ENCODE measurements at places on chromosomes 1 and 21.

- DNase-seq: no peak
- H3K27me3 ChIP-seq: no peaks in the 10 kb centered on the region
- H3K4me1 ChIP-seq: peaks cover 20% of the 10 kb centered on the region
Measured at GRCh38 chr1:102071451-102071850, 74.7 kb upstream of the OLFM3 start.

DNA sequence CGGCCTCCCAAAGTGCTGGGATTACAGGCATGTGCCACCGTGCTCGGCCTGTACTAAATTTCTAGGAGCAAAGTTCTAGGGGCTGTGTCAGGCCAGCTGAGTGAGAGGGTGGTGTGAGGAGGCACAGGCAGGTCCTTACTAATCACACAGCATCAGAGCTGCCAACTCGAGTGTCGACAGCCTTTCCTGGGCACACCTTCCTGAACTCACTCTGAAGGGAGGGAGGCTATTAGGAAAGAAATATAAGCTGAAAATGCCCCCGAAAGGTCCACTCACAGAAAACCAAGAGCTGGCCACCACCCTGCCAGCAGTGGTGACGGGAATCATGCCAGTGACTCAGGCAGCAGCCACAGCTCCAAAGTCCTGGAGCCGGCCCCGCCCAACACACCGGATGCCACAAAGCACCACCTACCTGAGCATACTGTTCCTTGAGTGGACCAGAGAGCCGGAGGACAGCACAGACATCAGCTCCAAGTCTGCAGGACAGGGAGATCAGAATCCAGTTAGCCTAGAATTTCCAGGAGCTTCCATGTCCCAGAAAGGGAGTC, 4.5 kb downstream of the PMVK start:
- no peaks in the 10 kb centered on the region for H3K27me3 ChIP-seq
- no peak for DNase-seq
- H3K36me3 ChIP-seq: peaks cover 20% of the 10 kb centered on the region
- peaks cover 4% of the 10 kb centered on the region for H3K4me1 ChIP-seq

- H3K36me3 ChIP-seq: no peaks in the 10 kb centered on the region
- peaks cover 2% of the 10 kb centered on the region for H3K4me1 ChIP-seq
- H3K4me3 ChIP-seq: no peak overlapping the region
- peaks cover 43% of the 10 kb centered on the region for H3K27me3 ChIP-seq
Measured at GRCh38 chr1:206111271-206111927, 5.8 kb downstream of the AVPR1B start.

DNA sequence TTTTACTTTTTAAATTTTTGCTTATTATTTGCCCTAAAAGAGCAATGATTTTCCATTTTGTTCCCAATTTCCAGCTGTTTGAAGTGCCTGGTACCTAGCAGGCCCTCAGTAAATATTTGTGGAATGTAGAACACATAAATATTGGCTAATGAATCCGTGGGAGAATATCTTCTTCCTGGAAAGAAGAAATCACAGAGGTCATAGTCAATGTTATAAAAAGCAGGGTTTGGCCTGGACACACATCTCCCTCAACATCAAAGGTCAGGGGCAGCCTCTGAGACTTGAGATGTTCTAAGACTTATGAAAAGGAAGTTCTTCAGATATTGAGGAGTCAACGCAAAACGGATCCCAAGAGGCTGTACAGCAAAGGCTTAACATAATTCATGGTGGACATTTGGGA, 358.1 kb downstream of the HHAT start:
- H3K27ac ChIP-seq: peak overlapping the region; percentile 61
- no peak for DNase-seq
- no peak overlapping the region for H3K4me3 ChIP-seq

GRCh38 chr1:231779081-231779480, 152.5 kb downstream of the DISC1 start:
- peaks cover 32% of the 10 kb centered on the region for H3K4me1 ChIP-seq
- H3K4me3 ChIP-seq: no peak overlapping the region
- peak overlapping the region; percentile 95 for H3K27ac ChIP-seq
- no peaks in the 10 kb centered on the region for H3K27me3 ChIP-seq

DNA sequence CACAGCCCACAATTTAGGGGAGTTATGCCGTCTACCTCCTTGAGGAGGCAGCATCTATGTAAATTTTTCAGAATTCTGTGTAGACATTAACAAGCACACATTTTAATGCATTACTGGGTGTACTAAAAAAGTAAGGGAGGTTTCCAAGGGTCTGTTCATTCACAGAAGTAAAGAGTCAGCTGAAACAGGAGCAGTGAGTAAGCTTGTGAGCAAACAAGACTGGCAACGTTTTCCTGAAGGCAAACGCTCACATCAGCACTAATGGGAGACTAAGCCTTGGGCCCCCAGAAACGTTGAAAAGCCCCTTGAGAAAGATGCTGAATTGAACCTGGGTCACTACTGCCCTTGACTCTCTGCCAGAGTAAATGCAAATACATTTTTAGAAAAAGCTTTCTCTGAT, 25.7 kb downstream of the RPRD2 start:
- peak overlapping the region; percentile 32 for H3K27ac ChIP-seq
- H3K4me3 ChIP-seq: no peak overlapping the region
- no peak for DNase-seq

DNA sequence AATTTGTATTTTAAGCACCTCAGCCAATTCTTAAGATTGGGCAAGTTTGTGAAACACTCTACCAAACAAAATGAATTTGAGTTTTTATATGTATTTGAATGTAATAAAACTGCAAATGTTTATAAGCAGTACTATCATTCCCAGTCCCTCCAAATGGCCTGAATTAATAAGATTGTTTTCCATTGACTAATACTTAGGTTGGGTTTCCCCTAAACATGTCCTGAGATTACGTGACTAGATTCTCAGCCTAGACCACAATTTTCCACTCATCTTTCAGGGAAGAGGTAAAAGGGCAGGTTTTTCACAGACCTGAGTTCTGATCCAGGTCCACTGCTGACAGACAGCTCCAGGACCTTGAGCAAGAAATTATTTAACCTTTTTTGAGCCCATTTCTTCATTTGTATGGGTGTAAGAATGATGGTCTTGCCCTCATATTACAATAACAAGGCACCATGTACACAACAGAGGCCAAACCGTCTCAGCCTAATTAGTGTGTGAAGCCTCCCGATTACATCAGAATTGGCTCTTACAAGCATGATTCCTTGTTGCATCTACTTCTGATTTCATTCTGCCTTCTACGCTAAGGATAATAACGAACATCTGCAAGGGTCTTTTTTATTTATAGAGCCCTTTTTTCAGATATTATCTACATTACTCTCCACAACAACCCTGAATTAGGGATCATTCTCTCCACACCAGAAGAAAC, 51.2 kb downstream of the BEND5 start:
- H3K36me3 ChIP-seq: peaks cover 7% of the 10 kb centered on the region
- no peaks in the 10 kb centered on the region for H3K4me1 ChIP-seq
- H3K27ac ChIP-seq: no peak overlapping the region
- H3K4me3 ChIP-seq: no peak overlapping the region
